GM12891 (cell line): ENCODE measurements at places on chromosomes 1 and 21.

DNA sequence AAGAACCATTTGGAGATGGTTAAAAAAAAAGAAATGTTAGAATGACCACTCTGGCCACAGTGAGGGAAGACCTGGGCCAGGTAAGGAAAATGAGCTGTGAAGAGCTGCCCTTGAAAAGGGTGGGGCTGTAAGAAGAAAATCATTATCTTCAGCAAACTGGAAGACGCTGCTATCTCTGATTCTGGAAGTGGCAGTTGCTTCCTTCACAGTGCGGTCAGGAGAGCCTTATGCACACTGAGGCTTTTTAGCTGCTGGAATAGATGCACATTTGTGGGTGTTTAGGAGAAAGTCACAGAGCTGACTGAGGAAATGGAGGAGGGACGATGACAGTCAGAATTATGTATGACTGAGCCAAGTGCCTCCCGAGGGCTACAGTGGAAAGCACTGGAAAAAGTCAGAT lies 91.6 kb downstream of the TBX19 start:
- DNase-seq, result no peak

GRCh38 chr1:97826820-97827219 lies 94.0 kb downstream of the DPYD start:
- no peak for DNase-seq

DNA sequence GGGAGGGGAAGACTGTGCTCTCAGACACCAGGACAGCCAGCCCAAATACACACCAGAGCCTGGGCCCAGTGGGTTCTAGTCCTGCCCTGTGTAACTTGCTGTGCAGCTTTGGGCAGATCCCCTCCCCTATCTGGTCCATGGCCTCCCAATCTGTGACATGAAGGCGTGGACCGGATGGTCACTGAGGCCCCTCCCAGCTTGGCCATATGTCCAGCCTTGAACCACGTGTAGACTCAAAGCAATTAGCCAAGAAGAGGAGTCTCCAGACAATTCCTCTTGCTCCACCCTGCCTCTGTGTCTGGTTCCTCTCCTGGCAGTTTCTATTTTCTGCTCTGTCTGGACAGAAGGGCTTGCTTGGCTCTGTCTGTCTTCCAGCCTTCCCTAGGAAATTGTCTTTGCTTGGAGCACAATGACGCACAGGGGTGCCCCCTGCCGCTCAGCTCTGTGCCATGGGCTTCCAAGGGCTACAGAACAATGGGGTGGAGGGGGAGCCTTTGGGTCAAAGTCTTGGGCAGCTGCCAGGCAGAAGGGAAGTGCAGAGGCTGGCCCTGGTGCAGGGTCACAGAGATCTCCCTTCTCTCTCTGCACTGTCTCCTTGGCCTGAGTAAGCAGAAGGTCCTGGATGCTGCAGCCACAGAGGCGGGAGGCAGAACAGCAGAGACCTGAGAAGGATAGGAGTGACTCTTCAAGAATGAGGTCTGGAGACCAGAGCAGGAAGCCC lies 66.1 kb downstream of the TENT5C start:
- DNase-seq, result no peak

GRCh38 chr1:1066403-1067283 lies 7.5 kb downstream of the RNF223 start:
- DNase-seq, result no peak

DNA sequence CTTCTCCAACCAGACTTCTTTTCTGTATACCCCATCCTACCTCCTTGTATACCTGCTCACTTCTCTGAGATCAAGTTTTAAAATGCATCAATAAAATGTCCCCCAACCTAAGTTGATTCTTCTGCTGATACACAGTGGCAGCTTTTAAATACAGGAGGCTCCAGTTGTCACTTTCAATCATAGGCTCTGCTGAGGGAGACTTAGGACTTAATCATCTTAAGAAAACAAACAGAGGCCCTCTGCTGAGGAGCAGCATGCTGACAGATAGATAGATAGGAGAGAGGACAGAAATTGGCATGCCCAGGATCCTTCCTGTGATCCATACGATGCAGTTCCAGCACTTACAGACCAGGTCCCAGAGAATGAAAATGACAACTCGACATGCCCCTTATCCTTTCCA lies 311.0 kb upstream of the PROX1 start:
- no peak for DNase-seq

DNA sequence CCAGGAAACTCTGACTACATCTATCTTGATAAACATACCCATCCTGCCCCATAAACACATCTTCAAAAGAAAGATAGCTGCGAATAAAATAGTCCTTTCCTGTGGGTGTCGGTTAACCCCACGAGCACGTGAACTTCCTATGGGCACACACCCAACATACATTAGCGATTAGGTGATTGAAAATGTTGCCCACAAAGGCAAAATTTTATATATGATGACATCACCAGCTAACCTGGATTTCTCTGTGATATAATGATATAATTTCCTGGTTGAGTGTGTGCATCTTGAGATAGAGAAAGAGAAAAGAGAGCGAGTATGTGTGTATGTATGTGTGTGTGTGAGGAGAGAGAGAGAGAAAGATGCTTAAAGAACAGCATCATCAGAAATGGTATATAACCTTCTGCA lies 296.1 kb downstream of the PTPRC start:
- no peak for DNase-seq

- no peak for DNase-seq
Observed at GRCh38 chr1:8303141-8303540, 14.8 kb upstream of the SLC45A1 start.

GRCh38 chr21:36606287-36606982 lies 92.5 kb upstream of the SIM2 start:
- DNase-seq, result no peak

DNA sequence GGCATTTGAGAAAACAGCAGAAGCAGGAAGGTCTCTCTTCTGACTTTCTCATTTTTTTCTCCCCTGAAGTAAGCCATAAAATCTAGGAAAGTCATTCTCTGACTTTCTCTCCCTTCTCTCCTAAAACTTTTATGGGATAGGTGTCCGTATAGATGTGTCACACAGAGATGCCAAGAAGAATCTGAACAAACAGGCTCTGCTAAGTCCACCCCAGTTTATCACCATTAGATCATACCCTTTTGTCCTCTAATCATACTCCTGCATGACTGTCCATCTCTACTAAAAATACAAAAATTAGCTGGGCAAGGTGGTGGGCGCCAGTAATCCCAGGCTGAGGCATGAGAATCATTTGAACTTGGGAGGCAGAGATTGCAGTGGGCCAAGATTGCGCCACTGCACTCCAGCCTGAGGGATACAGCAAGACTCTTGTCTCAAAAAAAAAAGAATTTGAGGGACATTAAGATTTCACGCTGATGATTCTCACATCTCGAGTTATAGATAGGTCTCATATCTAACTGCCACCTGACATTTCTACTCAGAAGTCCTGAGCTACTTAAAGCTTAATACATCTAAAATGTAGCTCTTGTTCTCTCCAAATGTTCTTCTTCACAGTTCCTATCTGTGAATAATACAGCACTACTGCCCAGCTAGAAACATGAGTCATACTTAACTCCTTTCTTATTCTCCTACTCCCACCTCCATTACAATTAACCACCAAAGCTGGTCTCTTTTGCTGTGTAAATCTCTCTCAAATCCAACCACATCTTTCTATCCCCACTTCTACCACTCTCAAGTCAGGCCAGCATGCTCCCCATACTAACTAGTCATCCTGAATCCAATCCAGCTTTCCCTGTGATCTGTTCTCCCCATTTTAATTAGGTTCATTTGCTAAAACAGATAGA lies 47.7 kb downstream of the ZNF644 start:
- DNase-seq, result no peak

DNA sequence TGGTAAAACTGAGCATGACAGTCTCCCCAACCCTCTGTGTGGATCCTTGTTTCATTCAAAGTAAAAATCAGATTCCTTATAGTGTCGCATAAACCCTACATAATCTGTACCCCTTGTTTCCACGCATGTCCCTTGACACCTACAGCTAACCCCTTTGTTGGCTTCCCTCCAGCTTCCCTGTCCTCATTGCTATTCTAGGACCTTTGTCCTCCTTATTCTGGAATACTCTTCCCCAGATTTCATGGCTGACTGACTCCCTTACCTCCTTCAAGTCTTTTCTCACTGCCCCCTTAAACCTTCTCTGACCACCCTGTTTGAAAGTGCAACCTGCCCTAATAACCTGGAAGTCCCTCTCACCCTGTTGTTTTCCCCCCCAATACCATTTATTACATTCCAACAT lies 4.0 kb downstream of the RNF11 start:
- no peak for DNase-seq

GRCh38 chr1:218787826-218788225 lies 385.9 kb upstream of the LYPLAL1 start:
- no peak for DNase-seq

- no peak for DNase-seq
Observed at GRCh38 chr21:17590430-17590829, 22.3 kb downstream of the BTG3 start.

DNA sequence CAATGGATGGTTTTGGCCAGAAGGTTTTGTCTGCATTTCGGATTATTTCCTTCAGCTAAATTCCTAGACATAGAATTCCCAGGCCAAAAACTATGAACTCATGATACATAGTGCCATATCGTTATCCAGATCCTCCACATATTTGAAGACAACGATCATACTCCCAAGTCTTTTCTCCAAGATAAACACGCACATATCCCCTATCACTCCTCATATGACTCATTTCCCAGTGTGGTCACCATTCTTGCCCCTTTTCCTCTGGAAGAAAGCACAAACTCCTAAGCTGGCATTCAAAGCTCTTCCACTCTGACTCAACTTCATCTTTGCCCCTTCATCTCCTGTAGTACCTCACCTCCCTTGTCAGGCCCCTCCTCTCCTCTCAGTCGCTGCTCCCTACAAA lies 277.6 kb downstream of the PLPP3 start:
- no peak for DNase-seq

DNA sequence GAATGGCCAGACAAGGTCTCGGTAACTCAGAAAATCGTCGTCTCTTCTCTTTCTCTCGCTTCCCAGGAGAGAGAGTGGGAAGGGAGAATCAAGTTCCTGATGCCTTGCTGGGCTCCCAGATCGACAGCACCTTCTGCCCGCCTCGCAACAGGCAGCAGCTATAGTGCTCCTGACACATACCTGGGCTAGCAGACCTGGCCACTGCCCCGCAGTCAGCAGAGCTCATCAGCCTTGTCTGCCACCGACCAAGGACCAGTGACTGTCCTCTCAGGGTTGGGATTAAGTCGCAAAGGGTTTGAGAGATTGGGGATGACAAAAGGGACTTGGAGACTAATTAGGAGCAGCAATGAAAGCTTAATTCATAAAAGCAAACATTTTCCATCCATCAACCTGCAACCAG lies 4.1 kb downstream of the RUNX3 start:
- no peak for DNase-seq

GRCh38 chr1:83942914-83943313 lies 56.0 kb downstream of the TTLL7 start:
- no peak for DNase-seq

DNA sequence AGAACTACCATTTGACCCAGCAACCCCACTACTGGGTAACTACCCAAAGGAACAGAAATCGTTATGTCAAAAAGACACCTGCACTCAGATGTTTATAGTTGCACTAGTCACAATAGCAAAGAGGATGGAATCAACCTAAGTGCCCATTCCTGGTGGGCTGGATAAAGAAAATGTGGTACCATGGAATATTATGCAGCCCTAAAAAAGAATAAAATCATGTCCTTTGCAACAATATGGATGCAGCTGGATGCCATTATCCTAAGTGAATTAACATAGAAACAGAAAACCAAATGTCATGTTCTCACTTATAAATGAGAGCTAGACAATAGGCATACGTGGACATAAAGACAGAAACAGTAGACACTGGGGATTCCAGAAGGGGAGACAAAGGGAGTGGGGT lies 32.5 kb upstream of the IRF2BP2 start:
- DNase-seq, result no peak

DNA sequence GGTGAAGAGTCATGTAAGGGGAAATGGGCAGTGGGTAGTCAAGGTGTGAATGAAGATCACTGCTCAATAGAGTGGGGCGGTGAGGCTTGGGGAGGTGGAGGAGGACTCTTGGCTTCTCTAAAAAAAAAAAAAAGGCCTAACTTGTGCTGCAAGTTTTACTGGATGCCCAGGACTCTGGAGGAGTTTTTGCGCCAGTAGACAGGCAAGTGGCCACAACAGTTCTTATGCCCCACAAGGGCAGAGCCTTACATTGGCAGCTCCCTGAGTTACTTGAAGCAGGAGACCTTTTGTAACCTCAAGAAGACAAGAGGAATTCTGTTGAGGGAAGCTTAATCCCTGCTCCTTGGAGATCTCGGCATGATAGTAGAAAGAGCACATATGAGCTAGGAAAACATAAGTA lies 54.9 kb upstream of the PPP2R5A start:
- no peak for DNase-seq
